Activated T-cell treated with anti-CD3 and anti-CD28 coated beads, Interleukin-2, amount 50 U/mL, for 48 hours (primary cell): ENCODE measurements at places on chromosomes 4 and X.

DNA sequence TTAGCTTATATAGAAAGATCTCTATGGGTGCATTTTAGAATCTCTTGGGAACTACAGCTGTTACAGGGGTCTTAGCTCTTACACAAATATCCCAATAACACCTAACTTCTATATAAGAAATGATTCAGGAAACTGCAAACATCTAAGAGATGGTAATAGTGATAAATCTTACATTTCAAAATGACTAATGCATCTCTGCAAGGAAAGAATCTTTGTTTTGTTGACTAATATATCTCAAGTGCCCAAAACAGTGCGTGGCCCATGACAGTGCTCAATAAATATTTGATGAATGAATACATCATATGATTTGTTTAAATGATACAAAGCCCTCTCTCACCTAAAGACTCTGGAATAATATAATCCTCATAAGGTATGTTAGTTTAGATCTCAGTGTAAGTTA is 47.5 kb downstream of the CENPE start:
- no peak for DNase-seq

GRCh38 chr4:174209341-174209740 is 74.1 kb downstream of the FBXO8 start:
- DNase-seq: no peak

- DNase-seq: no peak
Measured at GRCh38 chr4:3393171-3393570, 48.6 kb upstream of the HGFAC start.

DNA sequence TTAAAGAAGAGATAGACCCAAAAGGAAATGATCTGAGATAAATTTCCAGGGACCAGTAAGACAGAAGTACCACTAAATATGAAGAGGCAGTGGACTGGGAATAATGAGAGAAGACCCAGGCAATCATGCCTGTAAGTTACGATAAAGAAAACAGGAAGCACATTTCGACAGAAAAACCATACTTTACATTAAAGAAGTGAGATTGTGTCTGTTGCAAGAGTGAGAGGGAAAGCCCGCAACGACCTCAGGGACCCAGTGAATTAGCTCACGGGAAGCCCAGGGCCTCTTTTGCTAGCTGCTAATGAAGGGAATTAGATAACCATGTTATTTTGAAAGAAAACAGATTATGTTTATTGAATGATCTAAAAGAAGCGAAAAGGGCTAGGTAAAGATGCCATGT is 28.9 kb upstream of the ACSL1 start:
- DNase-seq: no peak

- no peak for DNase-seq
Measured at GRCh38 chrX:153738056-153738605, 13.5 kb downstream of the ABCD1 start.

- no peak for DNase-seq
Measured at GRCh38 chrX:46234775-46235174, 310.4 kb downstream of the ZNF674 start.

GRCh38 chr4:184165291-184165690 is 52.4 kb downstream of the ENPP6 start:
- no peak for DNase-seq

GRCh38 chr4:878796-879728 is 53.1 kb downstream of the GAK start:
- peak; percentile 59 for DNase-seq

DNA sequence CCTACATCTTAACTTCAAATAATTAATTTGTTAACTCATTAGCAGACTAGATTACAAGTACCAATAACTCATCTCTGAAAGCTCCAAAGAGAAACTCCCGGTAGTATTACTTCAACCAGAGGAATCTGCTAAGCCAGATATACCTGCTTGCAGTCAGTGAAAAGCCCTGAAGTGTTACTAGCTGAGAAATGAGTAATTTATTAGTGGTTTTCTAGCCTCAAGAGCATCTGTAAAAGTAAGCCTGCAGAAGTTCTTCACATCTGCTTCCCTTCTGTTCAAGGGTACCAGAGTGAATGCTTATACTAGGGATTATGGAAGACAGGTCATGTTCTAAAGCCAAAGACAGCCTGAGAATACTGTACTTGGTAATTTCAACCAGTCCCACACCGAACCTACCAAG is 34.7 kb downstream of the IRS4 start:
- no peak for DNase-seq

DNA sequence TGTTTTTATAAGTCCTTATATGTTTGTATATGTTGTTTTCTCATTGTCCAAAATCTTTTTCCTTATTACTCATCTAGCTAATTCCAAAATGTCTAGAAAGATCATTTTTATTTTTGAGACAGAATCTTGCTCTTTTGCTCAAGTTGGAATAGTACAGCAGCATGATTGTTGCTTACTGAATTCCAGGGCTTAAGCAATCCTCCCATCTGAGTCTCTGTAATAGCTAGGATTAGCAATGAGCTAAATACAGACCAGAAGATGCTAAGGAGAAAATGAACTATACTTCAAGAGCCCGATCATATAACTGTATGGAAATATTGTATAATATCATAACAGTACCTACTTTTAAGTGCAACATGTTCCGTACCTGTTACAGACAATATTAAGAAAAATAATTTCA is 1027.0 kb downstream of the STIM2 start:
- no peak for DNase-seq

DNA sequence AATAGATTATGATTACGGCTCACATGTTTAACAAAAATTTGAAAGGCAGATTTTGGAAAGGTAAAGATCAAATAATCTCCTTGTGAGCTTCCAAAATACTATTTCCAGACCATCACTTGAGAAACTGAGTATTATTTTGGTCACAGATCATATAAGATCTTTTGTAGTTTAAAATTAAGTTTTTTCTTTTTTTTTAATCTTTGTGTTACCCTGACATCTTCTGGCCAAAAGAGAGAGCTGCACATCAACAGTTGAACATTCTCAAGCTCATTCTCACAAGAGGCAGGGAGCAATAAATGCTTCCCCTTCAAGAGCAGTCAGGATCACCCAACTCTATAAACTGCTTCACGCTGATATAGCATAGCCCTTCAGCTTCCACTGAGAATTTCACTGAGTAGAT is 15.9 kb downstream of the TMEM192 start:
- DNase-seq: no peak

GRCh38 chr4:81756973-81757372 is 285.3 kb upstream of the RASGEF1B start:
- no peak for DNase-seq

- no peak for DNase-seq
Measured at GRCh38 chr4:137076908-137077307, 455.4 kb downstream of the PCDH18 start.

- no peak for DNase-seq
Measured at GRCh38 chr4:62531731-62532130, 1331.6 kb downstream of the ADGRL3 start.

- DNase-seq: peak; percentile 79
Measured at GRCh38 chr4:108030332-108030731, 40.6 kb downstream of the HADH start.

DNA sequence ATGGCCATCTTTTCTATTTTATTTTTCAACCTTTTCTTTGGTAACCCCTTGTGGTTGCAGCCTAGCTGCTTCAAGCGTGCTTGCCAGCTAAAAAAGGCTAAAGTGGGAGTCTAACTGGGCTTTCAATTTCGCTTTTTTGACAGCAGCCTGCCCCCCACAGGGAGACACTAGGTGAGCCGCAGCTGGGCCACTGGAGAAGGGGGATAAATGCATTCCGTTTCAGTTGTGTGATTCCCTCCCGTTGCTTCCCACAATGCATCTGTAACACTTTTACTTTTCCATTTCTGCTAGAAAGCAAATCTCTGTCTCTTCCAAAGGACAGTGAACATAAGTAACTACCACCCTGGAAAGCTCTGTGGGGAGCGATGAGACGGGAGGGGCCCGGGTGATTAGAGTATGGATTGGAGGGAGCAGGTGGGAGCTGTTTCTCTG is 86.3 kb upstream of the RAPGEF2 start:
- DNase-seq: no peak

DNA sequence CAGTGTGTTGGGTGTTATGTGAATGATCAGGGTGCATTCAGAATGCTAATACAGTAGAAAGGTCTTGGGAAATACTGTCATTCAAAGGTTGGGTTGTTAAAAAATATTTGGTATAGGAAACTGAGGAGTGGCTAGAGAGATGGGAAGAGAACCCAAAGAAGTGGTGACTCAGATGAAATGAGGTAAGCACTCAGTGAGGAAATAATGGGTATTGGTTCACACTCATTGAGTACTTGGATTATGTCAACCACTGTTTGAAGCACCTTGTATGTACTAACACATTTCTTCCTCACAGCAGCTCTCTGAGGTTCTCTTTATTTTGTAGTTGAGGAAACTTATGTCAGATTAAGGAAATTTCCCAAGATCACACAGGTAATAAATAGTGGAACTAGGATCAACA is 40.8 kb upstream of the NUDT6 start:
- no peak for DNase-seq

- no peak for DNase-seq
Measured at GRCh38 chr4:175394208-175394607, 417.9 kb downstream of the GPM6A start.

GRCh38 chr4:108360754-108361445 is 192.2 kb upstream of the LEF1 start:
- no peak for DNase-seq

- peak; percentile 46 for DNase-seq
Measured at GRCh38 chrX:80808881-80809411, 731 bp downstream of the BRWD3 start.

DNA sequence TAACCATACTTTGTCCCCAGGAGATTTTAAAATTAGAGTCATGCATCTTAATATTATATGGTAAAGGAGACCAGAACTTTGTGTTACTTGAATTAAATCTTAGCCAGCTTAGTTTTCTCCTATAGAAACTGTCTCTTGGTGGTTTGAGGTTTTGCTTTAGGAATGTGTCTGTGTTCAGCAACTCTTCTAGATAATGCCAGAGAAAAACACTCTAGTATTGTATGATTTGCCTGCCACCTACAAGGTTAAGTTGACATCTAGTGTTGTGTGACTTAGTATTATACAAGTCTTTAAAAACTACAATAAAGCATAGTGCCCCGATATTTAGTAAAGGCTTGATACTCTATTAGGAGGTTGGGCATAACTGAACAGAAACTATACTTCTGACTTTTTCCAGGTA is 2.1 kb downstream of the UGT8 start:
- DNase-seq: no peak

DNA sequence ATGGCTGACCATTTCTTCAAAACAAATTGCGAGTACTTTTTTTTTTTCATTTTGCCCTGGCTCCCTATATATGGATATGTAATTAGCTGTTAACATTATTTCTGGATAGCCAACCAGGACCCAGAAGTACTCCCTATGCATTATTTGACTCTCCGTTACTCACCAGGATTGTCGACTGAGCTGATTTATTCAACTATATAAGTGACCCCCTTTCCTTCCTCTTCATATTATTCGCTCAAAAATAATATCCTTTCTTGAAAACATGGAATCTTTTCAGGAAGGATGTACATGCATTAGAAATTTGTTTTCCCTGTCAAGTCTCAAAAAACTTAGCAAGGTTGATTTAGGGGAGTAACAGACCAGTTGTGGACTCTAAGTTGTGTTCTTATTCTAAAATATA is 114.1 kb upstream of the KLHL4 start:
- no peak for DNase-seq

DNA sequence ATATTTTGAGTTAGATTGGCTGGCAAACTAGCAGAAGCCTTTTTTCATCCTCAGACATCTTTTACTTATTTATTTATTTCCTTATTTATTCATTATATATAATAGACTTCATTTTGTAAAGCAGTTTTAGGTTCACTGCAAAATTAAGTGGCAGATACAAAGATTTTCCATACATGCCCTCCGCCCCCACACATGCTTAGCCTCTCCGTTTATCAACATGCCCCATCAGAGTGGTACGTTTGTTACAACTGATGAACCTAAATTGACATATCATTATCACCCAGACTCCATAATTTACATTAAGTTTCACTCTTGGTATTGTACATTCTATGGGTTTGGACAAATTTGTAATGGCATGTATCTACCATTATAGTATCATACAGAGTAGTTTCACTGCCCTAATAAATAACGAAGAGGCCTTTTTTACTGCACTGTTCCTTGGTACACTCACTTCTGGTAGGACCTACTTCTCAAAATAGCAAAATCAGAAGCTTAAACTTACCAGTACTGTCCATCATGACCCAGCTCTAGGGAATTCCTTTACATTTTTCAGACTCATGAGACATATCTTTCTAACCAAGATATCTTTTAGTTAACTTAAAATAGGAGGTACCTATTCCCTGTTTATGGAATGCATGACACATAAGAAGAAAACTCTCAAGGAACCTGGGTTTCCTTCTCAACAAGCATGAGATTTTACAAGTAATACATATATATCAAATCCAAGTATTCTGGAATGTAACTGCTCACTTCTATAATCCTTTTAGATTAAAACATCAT is 4.8 kb upstream of the TMPRSS11B start:
- peak; percentile 24 for DNase-seq

DNA sequence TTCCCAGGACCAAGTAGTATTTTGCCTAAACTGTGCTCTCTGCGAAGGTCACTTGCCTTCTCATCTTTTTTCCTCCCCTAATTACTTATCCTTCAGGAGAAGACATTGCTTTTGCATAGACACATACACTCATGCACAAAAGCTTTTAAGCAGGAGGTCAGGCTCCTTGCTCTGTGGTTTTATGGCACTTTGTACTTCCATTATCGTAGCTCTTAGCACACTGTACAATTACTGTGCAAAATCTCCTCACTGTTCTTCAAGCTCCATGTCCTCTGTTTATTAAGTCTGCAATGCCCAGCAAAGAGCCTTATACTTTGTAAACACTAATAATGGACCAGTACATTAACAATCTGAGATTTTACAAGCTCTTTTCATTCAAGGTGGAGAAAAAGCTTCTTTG is 188.4 kb upstream of the GNPDA2 start:
- no peak for DNase-seq

- no peak for DNase-seq
Measured at GRCh38 chr4:110998320-110998719, 375.4 kb upstream of the PITX2 start.

DNA sequence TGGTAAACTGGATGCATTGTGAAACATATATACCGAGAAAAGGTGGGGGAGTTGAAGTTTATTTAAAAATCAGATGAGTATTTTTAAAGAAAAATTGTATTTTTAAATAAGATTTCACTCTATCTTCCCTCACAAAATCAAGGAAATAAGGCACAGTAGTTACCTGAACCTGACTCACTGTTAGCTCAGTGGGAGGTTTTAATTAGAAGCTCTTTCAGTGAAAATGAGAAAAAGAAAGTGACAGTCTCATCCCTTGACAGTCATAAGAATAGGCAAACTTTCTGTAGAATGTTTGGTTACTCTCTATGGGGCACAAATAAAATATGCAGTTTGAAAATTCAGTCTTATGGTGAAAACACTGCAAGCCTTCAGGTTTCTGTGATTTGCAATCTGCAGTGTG is 49.7 kb downstream of the GRXCR1 start:
- no peak for DNase-seq

- DNase-seq: no peak
Measured at GRCh38 chr4:8044244-8044643, 104.6 kb upstream of the AFAP1 start.

- DNase-seq: no peak
Measured at GRCh38 chr4:14348506-14348905, 653.8 kb upstream of the CPEB2 start.

- DNase-seq: no peak
Measured at GRCh38 chr4:182679533-182679932, 237.7 kb downstream of the DCTD start.
